Activated gamma-delta T cell (primary cell): ENCODE measurements at places on chromosomes 2 and 18.

GRCh38 chr2:118616432-118616831 lies 231.0 kb downstream of the EN1 start:
- no peak for DNase-seq

DNA sequence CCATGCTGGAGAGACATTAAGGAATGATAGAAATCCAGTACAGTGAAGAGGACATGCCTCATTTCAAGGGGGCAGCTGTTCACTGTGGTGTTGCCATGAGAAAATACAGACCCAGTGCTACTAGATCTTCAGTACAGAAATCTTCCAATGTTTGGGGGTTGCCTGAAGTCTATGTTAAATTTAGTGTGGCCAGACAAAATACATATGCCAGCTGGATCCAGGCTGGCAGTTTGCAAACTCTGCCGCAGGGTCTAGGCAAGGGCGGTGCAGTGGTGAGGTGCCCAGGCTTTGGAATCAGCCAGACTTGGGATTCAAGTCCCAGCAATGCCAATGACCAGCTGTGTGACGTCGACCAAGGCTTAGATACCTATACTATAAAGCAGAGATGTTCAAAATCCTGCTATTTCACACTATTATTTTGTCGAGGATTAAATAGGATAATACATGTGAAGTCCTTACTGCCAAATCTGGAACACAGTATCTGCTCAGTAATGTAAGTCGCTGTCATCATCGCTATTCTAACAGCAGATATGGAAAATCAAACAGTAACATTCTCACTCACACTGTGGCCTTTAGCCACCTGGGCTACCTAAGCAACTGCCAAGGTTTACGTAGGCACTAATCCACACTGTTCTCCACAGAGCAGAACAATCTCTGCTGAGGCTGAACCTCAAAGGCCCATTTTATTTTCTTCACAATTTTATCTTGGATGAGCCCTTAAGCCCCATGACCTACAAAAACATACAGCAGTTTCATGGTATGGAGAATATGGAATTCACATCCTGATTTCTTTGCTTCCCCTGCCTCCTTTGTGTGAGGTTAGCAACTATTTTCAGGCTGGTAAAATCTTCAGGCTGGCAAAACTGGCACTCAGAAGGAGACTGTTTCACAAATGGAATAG lies 5.9 kb upstream of the TMSB10 start:
- DNase-seq, result no peak

- DNase-seq, result no peak
These were observed 99.7 kb upstream of the CAVIN2 start for GRCh38 chr2:191946471-191947182.

GRCh38 chr2:198945496-198945895 lies 512.2 kb downstream of the SATB2 start:
- no peak for DNase-seq

- DNase-seq, result no peak
These were observed 109.7 kb downstream of the LDLRAD4 start for GRCh38 chr18:13328213-13328612.

GRCh38 chr18:7941533-7941932 lies 374.4 kb downstream of the PTPRM start:
- no peak for DNase-seq
